Stimulated activated CD4-positive, alpha-beta T cell treated with anti-CD3 and anti-CD28 coated beads, Interleukin-2, amount 100 ng/mL, for 48 hours (primary cell): ENCODE measurements at places on chromosomes 11 and 22.

GRCh38 chr11:130102301-130103249 is 32.9 kb downstream of the APLP2 start:
- DNase-seq, result no peak

DNA sequence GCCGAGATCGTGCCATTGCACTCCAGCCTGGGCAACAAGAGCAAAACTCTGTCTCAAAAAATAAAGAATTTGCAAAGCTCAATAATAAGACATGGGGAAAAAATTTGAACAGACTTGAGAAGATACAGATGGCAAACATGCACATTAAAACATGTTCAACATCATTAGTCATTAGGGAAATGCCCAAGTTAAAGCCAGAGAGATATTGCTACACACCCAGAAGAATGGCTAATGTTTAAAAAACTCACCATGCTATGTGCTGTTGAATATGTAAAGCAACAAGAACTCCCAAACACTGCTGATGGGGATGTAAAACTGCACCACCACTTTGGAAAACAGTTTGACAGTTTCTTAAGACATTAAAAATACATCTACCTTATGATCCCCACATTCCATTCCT is 12.6 kb downstream of the LRRC75B start:
- DNase-seq, result no peak

DNA sequence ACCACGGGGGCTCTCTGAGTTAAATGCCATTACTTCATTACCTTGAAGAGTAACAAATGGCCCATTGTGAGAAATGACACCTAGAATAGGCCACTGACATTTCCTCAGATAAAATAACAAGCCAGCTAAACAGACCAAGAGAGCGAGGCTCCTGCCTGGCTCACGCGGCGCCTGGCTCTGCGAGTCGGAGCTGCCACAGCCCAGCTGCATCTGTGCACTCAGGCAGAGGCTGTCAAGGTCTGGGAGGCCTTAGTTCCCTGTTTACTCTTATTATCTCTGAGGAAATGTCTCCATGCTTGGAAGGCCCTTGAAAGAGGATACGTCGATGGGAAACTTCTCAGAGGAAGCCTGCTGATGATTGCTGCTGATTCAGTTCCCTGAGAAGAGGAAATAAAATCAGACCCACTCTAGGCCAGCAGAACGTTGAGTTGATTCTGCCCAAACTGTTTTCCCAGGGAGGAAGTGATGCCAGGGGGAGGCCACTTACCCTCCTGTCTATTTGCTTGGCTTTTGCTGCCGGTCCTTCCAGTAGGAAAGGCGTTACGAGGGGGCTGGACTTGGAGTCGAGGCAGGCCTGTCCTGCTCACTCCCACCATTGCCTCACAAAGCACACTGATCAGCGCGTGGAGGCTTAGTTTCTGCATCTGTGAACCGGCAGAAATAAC is 208.8 kb downstream of the TBC1D22A start:
- no peak for DNase-seq

GRCh38 chr11:82494988-82495432 is 238.7 kb downstream of the FAM181B start:
- no peak for DNase-seq

DNA sequence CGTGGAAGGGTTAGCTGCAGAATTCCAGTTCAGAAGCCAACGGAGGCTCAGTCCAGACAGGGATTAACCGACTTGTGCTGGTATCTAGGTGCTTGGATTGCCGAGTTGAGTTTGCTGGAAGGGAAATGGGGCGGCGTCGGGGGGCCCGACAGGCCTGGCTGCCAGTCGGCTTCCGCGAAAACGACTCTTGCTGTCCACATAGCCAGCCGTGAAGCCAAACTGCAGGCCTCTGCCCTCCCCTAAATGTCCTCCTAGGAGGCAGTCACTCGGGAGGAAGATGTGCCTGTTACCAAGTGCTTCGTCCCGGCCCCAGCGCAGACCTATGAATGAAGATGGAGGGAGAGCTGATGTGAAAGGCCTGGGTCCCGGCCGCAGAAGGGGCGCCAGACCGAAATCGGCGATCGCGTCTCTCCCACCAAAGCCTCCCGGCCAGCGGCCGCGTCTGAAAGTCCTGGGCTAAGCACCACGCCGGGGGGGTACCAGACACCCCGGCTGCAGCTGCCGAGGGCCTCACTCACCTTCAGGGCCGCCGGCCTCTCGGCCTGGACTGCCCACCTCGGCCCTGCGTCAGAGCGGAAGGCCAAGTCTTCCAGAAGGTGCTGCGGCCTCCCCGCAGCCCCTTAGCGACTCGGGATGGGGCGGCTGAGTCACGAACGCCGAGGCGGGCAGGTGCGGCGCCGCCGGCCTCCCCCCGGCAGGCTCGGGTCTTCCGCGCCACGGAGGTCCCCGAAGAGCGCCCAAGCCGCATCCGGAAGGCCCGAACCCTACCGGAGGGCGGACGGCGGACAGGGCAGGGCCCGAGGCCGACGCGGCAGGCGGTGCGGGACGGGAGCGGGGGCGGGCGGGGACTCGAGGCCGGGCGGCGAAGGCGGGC is 7.5 kb downstream of the DPAGT1 start:
- DNase-seq, result peak; percentile 32

DNA sequence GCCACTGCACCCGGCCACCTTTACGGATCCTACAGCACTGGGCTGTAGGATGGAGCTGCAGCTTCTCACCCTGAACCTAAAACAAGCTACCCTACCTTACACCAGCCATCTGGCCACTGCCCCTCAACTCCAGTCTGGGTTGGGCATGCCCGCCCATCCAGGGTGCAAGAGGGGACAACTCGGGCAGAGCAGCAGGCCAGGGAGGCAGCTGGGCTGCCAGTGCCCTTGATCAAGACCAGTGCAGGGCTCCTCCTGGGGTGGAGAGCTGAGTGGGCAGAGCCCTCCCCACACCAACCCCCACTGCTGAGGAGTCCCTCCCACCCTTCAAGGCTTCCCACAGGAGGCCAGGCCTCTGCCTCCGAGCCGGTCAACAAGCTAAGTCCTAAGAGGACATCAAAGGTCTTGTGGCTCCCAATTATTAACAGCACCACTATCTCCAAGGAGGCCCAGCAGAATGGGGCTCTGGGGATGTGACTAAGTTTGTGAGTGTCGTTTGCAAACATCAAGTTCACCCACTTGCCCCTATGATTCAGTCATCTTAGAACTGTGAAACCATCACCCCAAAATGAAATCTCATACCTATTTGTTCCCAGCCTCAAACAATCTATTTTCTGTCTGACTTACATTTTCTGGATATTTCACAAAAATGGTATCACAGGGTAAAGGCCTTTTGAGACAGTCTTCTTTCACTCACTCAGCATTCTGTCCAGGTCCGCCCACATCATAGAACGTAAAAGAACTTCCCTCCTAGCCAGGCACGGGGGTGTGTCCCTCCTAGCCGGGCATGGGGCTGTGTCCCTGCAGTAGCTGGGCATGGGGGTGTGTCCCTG is 11.0 kb downstream of the GATD1 start:
- no peak for DNase-seq

DNA sequence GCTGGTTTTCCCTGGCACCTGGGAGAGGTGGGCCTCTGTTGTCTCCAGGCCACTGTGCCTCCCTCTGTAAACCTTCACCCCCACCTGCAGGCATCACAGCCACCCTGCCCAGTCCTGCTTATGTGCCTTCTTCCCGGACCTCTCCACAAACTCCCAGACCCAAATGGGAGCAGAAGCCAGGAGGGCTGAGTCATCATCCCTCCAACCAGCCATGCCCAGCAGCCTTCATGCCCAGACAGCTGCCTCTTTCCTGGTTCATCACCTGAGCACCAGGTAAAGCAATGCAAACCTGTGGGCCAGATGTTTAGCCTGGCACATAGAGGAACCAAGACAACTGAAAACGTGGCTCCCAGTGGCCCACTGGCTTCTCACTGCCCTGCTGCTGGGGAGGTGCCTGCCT is 2.1 kb upstream of the TMPRSS4 start:
- no peak for DNase-seq

- no peak for DNase-seq
Measured at GRCh38 chr11:10646681-10647355, 46.7 kb downstream of the IRAG1 start.
